ENCODE measurements at places on chromosomes 7 and 10.

DNA sequence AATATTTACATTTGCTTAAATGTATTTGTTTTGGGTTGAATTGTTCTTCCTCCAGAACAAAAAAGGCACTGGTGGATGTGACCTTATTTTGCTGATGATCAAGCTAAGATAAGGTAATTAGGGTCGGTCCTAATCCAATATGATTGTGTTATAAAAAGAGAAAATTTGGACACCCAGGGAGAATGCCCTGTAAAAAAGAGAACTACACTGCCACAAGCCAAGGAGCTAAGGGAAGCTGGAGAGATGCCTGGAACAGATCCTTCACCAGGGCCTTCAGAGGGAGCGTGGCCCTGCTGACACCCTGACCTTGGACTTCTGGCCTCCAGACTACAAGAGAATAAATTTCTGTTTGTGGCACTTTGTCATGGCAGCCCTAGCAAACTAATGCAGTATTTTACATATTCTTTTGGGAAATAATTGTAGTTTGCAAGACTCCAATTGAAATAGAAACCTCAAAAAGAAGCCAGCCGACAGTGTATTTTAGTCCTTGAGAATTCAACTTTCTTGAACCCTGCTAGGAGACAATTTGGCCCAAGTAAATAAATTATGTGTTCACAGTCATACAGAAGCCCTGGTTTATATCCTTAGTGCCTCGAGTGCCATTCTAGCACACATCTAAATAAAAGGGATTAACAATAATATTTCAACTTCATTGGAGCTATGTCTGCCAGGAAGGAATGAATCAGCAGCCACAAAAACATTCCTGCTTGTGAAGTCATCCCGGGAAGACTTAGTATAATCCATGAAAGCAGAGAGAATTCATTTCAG, 164.6 kb downstream of the PKD1L1 start:
- DNase-seq: no peak

GRCh38 chr10:44178281-44178680, 206.6 kb downstream of the CXCL12 start:
- DNase-seq: no peak

DNA sequence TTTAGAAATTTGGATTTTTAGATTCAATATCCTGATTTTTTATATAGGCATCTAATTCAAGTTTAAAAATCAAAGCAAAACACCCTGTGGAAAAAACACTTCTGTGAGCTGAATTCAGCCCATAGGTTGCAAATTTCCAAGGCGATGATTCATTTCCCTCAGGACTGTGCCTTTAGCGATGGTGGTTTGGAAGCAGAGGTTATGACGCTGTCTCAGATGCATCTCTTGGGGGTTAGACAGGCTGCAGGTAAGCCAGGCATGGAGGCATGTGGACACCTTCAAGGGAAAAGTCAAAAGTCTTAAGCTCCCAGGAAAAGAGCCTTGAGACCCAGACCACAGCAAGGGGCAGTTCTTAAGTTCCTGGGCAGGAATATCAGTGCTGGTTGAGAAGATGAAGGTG, 9.5 kb upstream of the FRA10AC1 start:
- no peak for DNase-seq

- DNase-seq: no peak
Observed at GRCh38 chr10:17758200-17758599, 6.2 kb downstream of the TMEM236 start.

DNA sequence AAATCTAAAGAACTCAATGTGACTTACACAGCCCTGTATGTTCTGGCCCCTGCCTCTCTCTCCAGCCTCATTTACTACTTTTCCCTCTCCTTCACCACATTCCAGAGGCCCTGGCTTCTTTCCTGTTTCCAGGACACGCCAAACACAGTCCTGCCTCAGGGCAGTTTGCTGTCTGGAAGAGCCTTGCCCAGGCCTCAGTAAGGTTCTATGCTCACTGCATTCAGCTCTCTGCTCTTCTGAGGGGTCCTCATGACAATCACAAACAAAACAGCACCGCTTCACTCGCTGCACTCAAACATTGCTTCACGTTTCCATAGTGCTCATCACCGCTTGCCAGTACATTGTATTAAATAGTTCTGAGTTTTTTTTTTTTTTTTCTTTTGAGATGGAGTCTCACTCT, 35.1 kb upstream of the GARS1 start:
- no peak for DNase-seq

- peak; percentile 20 for DNase-seq
Observed at GRCh38 chr10:62454687-62455397, 80.7 kb downstream of the ZNF365 start.

All from iPS-NIHi11 (cell line).